ENCODE measurements at places on chromosomes 12 and 14.

DNA sequence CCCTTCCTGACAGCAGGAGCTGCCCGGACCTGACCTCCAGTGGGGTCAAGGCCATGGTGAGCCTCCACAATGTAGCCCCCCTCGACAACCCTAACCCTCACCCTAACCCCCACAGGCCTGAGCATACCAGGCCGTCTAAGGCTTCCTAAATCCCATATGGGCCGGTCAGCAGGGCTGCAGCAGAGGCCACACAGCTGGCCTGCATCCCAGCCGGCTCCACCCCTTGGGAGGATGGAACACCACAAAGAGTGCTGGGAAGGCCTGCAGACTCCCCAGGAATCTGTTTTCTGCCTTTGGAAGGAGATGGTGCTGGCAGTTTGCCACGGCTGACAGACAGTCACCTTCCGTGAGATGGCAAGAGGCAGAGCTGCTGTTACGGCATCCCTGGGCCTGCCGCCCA is 2.8 kb downstream of the TMEM179 start:
- DNase-seq = no peak

- DNase-seq = no peak
These were observed 82.6 kb downstream of the METTL25 start for GRCh38 chr12:82440885-82441284.

DNA sequence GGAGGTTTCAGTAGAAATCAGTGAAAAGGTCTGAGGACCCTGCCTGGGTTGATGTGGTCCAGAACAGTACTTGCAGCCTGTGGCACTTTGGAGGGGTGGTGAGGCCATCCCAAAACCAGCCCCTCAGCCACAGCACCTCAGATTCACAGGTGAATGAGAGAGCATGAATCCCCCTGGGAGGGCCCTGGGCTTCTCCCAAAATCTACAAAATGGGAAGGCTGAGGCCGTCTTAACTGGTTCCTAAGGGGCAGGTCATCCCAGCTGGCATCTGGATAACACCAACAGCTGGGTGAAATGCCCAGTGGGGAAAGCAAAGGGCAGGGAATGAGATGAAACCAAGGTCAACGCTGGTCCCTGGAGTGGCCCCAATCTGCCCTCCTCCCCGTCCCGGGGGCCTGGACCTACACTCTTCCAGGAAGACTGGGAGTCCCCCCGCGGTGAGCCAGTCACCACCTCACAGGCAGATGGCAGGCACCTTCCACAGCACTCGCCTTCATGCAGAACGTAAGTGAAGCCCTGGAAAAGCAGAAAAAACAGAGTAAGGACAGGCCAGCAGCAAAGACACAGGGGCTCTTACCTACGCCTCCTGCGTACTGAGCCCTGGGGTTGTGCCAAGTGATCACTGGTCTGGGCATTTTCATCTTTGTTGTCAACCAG is 26.3 kb upstream of the ANO2 start:
- no peak for DNase-seq

- no peak for DNase-seq
These were observed 82.9 kb downstream of the TSPAN9 start for GRCh38 chr12:3160081-3160480.

DNA sequence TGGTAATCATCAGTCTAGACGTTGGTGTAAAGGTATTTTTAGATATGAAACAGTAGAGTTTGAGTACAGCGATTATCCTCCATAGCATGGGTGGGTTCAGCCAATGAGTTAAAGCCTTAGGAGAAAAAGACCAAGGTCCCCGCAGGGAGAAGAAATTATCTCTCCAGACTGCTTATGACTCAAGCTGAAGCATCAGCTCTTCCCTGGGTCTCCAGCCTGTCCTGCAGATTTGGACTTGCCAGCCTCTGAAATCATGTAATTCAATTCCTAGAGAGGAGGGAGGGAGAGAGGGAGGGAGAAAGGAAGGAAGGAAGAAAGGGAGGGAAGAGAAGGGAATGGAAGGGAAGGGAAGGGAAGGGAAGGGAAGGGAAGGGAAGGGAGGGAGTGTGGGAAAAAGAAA is 12.0 kb upstream of the DTX1 start:
- DNase-seq = no peak

DNA sequence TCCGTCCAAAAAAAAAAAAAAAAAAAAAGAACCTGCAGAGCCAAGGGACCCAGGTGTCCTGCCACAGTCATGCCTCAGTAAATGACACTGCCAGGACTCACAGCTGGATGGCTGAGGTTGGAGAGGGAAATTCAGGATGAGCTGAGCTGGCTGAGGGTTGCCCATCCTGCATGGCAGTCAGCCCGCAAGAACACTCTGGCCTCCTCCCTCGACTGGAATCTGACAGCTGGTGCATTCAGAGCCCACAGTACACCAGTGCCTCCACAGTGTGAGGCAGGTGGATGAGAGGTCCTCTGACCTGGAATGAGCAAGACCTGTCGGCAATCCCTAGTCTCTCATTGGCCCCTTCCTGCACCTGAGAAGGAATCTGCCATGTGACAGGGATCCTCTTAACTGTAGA is 74.4 kb upstream of the GPR68 start:
- no peak for DNase-seq

- no peak for DNase-seq
These were observed 34.6 kb upstream of the TMX1 start for GRCh38 chr14:51205486-51205885.

DNA sequence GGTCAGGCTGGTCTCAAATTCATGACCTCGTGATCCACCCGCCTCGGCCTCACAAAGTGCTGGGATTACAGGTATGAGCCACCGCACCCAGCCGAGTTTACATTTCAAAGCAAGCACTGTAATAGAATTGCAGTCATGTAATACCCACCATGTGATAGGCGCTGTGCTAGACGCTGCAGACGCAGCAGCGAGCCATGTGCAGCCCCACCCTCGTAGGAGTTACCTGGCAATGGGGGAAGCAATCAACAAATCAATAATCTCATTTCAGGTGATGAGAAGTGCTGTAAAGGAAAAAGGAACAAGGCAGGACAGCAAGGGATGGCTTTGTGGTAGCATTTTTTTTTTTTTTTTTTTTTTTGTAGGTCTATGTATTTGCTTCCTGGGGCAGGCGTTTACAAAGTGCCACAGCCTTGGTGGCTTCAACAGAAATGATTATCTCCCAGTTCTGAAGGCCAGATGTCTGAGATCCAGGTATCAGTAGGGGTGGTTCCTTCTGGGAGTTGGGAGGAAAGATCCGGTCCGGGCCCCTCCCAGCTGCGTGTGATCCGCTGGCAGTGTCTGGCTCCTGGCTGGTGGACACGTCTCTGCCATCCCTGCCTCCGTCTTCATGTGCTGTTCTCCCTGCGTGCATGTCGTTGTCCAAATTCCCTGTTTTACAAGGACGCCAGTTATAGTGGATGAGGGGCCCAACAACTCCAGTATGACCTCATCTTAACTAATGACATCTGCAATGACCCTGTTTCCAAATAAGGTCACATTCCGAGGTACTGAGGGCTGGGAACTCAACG is 72.8 kb downstream of the TNFAIP2 start:
- DNase-seq = no peak

DNA sequence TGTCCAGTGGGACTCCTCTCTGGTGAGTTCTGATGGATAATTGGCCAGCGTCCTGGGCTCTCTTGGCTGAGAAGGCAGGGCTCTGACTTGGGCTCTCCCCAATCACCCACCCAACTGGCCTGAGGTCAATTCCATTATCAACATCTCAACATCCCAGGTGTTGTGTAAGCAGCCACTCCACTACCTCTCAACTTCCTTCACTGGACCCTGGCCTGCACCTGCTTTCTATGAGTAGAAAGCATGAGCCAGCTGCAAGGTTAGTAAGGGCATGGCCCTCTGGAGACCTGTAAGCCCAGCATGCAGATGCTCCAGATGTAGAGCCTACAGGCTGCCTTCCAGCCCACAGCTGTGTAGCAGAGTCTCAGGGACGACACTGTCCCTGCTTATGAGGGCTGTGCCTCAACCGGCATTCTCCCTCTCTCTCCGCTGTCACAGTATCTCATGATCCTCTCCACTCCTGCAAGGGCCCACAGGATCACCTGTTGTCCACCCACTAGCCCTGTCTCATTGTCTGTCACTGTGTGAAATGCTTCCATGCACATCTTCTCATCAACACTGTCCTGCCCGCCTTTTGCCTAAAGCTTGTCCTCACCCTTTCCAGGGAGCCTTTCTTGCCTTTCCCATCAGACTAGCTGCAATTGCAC is 5.4 kb upstream of the KRT81 start:
- no peak for DNase-seq

DNA sequence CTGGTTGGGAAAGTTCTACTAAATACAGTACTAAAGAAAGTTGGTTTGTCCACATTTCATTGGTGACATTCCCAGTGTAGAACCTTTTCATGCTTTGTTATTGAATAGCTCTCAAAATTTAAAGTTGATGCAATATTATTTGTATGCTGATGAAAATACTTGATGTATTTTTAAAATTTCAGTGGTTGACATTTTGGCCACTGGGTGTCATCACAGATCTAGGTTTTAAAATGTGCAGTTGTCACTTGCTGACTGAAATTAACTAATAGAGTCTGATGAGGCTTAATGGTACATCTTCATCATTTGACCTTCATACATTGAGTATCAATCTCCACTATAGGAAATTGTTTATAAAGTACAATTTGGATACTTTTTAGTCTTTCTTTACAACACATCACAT is 37.1 kb downstream of the CMAS start:
- no peak for DNase-seq

DNA sequence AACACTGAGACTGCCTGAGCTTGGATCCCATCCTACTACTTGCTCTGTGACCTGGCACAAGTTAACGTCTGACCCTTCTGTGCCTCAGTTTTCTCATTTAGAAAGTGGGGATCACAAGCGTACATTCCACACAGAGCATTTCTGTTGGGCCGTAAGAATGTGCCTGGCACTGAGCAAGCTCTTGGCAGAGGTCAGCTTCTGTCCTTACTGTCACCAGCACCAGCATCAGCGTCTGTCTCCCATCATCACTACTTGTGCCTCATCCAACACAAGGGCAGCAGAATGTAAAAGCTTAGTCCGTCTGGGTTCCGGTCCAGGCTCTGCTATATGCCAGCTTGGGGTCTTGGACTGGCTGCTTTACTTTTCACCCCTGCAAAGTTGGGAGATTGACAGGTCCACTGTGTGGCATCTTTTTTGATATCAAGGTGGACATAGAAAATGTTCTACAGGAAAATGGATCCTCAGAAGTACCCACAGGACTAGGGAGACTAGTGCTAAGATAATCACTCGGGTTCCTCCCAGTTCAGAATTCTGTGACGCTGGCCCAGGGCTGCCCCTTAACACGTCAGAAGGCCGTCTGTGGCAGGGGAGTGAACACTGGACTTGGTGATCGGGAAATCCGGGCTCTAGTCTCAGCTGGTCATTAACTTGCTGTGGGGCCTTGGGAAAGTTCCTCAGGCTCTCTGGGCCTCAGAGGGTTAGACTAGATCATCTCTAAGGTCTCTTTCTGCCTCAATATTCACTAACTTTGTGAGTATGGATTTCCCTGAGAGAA is 65.9 kb downstream of the CACNA1C start:
- no peak for DNase-seq

DNA sequence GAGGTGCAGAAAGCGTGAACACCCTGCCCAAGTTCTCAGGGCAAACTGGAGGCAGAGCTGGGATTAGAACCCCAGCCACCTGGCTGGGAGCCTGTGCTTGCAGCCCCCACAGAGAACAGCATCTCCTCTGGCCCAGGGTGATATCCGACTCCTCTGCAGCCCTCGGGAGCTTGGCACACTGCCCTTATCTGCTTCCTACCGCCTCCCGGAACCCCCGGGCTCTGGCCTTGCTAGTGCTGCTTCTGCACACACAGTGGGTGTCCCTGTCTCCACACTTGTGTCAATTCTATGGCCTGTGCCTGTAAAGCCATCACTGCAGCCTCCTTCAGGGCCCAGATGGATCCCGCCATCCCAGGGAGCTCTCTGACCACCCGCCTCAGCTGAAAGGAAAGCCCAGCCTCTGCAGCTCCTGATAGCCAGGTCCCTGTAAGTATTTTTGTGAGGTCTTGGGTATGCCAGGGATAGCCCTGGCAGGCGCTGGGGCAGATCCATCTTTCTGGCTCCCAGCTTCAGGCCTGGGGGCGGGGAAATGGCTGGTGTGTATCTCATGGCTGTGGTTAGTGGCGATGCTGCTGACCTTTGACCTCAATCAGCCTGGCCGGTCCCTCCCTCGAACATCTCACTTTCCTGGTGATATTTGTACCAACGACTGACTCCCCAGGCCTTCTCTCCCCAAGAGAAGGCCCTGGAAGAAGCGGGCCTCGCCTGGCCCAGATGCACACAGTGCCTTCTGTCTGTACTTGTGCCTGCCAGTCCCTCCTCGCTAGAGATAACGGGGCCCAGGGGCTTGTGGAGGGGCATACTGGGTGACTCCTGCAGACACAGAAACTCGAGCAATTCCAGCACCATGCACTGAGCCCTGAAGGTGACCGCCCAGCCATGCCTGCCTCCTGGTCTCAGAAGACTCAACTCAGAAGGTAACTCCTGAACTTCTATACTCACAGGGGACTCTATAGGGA is 183.8 kb downstream of the CALM1 start:
- no peak for DNase-seq

DNA sequence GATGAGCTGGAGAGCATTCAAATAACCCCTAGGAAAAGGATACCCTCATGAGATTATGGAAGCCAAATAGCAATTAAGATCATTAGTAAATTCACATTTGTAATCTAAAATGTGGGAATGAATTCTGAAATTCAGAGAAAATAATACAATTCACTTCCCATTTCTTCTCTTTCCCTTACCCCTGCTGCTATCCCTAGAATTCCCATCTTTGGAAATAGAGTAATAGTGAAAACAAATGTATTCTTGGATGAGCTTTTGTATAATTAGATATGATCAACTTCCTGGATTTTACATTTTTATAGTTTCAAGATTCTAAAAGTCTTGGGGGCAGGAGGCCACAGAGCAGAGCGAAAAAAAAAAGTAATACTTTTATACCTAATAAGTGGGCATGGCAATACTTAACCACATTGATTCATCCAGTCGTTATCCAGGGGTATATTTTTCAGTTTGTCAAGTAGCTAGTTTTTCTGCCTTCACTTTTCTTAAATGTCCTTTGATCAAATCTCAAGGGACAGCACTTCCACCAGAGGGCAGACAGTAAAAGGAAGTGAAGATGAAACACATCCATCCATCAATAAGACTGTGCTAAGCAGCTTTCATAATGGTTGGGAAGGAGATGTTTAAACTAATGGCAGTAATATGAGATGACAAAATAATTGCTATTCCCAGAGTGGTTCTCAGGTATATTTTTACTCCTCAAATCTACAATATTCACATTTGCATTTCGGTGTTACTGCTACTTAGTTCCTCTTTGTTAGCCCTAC is 401.3 kb downstream of the DIO2 start:
- DNase-seq = no peak

DNA sequence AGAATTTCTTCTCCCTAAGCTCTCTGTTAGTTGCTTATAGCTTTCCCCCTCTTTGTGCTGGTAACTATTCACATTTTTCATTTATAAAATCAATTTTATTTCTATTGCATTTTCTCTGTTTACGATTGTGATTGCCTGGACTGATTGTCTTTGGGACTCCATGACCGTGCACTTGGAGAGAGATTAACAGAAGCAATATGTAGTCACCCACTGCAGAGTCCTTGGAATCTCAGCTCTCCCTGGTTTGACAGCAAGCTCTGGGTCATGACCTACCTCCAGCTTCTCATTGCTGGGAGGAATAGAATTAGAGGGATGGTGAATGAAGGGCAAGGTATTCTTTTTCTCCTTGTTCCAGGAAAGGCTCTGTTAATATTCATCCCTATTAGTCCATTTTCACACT is 398.2 kb downstream of the AACS start:
- no peak for DNase-seq
